Glomerular endothelial cell (primary cell): ENCODE measurements at places on chromosomes 3 and 15. TPM values are rescaled to one million over a fixed set of nuclear protein-coding genes. Genes with fewer than 3 reads are reported as not detected.

DNA sequence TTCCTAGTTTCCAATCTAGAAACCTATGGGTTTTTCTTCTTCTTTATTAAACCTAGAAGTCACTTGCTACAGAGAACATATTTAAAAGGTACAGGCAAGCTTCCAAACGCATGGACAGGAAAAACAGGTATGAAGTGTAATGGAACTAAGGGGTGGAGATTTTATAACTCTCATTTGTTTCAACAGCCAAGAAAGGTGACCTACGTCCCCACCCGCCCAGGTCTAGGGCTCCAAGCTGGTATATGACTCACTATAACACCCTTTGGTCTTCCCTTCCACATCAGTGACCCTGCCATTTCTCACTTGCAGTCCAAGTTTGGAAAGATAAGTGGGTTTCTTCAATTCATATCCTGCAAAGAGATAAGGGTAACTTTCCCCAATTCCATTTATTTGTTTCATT is 6.0 kb upstream of the LIPH start:
- no peak for DNase-seq

DNA sequence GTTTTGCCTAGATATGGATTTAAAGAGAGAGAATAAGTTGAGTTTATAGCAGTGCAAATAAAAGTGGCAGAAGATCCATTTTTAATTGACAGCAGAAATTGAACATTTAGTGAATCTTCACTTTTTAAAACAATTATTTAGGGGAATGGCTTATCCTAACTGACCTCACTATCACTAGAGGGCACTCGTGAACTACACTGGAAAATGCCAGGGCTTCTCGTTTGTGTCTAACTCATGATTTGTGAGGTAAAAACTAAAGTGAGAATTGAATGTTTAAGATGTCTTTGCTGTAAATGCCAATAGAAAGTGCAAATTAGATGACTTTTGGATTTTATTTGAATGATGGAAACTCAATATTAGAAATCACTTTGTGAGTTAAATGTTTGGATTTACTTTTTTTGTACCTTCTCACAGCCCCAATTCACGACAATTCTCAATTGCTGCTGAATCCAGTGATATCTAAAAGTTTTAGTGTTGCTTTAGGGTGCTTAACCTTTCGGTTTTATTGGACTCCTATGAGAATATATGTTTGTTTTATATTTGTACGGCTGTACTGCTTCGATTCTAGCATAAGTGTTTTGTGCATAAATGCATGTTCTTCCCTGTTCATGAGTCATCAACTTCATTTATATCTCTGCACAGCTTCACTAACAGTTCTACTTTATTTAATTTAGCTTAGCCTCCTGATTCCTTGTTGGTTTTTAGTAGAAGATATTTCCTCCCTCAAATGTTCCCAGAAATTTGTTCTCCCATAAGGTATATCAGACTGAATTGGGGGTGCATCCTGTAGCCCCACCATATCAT is 462.1 kb downstream of the MFSD1 start:
- no peak for DNase-seq

DNA sequence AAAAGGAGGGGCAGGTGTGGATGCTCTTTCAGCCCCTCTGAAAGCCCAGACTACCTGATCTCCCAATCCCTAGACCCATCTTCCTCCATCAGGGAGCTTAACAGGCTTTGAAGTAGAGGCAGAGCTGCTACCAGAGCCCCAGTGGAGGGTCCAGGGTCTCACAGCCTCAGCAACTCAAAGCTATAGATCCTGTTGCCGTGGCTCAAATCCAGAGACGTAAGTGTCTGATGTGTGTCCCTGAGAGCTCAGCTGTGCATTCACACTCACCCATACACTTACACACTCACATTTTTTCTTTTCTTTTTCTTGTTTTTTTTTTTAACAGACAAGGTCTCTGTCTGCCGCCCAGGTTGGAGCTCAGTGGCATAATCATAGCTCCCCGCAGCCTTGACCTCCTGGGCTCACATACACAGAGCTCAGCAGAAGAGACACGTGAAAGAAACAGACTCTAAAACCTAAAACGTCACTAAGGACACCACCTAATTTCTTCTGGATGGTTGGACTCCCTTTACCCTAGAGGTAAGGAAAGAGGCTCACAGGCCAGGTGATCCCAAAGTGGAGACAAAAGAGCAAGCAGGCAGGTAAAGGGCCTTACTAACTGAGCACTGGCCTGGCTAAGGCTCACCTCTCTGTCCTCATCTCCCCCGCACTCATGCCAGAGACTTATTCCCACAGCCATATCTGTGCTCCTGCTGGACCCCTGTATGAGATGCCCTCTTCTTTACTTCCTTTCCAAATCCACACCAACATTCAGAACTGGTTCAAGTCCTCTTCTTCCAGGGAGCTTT is 80.7 kb downstream of the SCN11A start:
- no peak for DNase-seq

GRCh38 chr3:169455472-169455871 is 208.0 kb downstream of the MECOM start:
- no peak for DNase-seq

DNA sequence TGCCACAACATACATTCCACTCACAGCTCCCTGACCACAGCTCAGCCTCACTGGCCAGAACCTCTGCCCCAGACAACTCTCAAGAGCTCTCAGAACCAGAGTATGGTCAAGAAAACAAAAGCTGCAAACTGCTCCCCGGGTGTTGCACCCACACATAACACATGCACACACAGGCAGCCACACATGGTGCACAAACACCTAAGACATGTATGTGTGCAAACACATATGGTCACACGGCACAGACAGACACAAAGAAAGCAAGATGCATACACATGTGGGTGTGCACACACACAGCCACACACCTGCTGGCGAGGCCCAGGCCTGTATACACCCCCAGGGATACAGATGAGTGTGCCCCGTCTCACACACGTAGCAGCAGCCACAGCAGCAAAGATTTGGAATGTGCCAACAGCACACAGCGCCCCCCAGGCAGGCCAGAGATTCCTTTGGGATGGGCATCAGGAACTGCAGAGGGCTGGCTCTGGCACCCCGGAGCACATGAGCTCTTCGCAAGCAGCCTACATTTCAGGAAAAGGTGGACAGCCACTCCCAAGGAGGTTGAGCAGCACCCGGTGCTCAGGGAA is 6.6 kb downstream of the KLF15 start:
- no peak for DNase-seq

The STAC gene
- 6.3 and 7.4 TPM in 2 replicates for total RNA-seq

The EPHA6 gene
- 0.23 TPM in 1 of 2 replicates, not detected in the other for total RNA-seq

The ST3GAL6 gene
- total RNA-seq, result 7.5 and 13.2 TPM in 2 replicates

The ROBO2 gene
- 0.35 TPM in 1 of 2 replicates, not detected in the other for total RNA-seq

The GRK7 gene
- not detected in 2 replicates for total RNA-seq
